ENCODE measurements at places on chromosomes 1 and 21.

DNA sequence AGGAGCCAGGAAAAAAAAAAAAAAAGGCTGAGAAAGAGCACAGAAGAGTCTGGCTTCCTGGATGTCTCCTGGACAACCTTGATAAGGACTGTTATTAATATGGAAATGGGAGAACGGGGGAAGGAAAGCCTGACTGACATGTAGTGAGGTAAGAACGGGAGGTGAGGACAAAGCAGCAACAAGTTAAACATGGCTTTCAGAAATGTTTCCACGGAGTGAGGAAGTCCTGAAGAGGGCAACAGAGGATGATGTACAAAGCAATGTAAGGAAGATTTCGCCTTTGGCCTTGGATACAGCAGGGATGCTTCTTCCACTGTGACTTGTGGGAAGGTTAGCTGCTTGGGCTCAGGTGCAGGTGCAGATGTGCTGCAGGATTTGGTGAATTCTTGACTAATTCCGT, 11.9 kb upstream of the NIBAN1 start:
- DNase-seq: no peak

- no peak for DNase-seq
Observed at GRCh38 chr1:50502147-50502546, 78.9 kb upstream of the DMRTA2 start.

- no peak for DNase-seq
Observed at GRCh38 chr1:93661829-93662474, 19.7 kb downstream of the BCAR3 start.

DNA sequence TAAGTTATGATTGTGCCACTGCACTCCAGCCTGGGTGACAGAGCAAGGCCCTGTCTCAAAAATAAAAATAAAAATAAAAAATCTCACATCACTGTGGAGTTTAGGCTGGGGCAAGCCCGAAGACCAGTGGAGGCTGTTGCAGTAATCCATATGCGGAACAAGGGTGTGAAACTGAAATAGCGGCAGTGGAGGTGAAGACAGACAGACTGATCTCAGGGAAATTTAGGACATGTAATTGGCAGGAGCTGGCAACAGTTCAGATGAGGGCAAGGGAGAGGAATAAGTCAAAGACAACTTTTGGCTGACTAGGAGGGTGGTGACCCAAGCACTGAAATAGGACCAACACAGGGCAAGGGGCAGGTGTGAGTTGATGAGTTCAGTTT, 8.4 kb downstream of the ARMH1 start:
- DNase-seq: no peak

DNA sequence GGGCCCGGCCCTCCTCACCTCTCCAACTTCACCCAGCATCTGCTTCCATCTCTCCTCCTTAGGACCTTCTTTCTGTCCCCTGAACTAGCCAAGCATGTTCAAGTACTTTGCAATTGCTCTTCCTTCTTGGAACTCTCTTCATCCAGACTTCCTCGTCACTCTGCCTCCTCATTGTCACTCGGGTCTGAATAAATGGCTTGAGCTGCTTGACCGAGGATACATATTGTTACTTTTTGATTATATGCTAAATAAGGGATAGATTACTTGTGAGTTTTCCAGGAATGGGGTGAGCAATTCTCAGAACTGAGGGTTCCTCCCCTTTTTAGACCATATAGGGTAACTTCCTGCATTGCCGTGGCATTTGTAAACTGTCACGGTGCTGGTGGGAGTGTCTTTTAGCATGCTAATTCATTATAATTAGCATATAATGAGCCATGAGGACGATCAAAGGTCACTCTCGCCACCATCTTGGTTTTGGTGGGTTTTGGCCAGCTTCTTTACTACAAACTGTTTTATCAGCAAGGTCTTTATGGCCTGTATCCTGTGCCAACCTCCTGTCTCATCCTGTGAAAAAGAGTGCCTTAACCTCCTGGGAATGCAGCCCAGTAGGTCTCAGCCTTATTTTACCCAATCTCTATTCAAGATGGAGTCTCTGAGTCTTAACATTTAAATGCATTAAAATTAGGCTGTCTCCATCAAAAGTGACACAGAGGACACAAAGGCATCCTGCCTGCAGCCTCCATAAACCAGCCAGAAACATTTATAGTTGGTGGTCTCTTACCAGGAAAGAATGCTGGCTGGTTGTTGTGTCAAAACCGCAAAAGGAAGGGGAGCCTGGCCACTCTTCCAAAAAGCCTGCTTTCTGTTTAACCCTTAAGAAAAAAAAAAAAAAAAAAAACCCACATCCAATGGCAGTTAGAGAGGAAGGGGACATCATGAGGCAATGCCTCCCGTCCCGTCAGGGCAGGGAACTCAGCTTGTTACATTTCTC, 179.3 kb downstream of the KAZN start:
- no peak for DNase-seq

DNA sequence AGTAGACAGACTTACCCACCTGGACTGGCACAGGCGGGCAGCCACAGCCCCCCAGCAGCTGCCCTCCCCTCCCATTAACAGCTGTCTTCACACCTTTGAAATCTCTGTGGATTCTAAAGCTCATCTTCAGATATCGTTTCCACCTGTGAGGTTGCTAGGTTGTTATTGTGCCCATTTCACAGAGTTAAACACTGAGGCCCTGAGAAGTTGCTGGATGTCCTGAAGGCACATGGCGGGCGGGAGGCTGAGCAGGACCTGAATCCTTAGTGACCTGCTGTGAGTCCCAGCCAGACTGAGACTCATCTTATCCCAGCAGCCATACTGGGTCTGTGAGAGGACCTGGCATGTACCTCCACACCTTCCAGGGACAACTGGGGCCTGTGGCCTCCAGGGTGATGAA, 134.8 kb upstream of the TMEM51 start:
- no peak for DNase-seq

DNA sequence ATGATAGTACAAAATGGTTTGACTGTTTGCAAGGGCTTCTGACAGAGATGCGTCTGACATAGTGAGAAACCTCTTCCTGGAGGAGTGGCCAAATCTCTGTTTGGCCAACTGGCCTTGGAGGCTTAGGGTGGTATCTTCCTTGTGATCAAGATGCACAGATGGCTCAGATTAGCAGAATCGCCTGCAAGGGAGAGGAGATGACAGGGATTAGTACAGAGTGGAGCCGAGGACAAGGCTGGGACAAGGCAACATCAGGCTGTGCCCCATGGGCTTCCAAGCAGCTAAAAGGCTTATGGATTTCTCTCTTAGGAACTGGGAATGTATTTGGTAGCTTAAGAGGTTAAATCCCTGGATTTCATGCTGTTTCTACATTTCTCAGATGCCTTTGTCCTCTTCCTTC, 379.1 kb downstream of the SIPA1L2 start:
- DNase-seq: no peak

DNA sequence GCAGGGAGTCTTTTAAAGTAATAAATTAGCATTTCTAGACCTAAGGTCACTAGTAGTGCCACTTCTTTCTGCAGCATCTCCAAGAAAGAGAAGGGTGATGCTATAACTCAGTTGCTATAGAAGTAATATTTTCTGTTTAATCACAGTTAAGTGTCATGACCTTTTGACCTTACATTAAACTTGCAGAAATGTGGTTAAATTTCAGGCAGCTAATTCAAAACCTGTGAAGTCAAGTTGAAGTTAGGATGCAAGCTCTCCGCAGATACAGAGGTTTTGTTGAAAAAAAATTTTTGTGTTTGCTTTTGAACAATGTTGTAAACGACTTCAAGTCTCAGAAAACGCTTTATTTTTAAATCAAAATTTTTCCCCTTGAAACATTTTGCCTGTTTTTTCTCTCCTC, 193.9 kb downstream of the NFIA start:
- no peak for DNase-seq

DNA sequence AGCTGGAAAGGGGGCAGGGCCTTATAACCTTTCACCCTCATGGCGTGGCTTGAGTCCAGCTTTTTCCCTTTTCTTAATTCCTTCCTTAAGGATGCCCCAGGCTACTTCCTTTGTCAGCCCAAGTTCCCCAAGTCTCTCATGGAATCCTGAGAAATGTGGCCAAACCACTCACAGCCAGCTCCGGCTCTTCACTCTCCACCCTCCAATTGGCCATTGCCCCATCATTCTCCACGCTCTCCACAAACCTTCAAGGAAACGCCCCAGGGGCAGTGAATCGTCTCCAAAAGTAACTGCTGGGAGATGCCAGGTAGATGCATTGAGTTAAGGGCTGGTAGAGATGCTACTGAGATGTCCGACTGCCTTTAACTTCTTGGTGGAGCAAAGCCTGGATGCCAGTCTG, 113.5 kb upstream of the CD34 start:
- DNase-seq: no peak

DNA sequence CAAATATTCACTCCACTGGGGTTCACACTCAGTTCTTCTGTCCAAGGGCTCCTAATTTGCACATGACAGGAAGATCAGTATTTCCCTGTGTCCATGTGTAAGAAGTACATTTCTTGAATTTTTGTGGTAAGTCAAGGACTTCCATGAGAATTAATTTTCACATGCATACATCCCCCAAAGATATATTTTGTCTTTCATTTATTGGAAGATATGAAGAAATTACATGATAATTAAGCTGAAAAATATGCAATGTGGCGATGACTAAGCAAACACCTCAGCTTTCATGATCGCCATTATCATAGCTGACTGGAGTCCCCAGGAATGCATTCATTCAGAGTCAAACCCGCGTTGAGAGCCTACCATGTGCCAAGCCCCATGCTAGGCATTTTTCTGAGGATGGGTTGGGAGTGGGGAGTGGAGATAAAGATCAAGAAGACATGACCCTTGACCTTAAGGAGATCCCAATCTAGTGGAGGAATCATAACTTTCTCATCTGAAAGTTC, 104.6 kb upstream of the F3 start:
- no peak for DNase-seq

DNA sequence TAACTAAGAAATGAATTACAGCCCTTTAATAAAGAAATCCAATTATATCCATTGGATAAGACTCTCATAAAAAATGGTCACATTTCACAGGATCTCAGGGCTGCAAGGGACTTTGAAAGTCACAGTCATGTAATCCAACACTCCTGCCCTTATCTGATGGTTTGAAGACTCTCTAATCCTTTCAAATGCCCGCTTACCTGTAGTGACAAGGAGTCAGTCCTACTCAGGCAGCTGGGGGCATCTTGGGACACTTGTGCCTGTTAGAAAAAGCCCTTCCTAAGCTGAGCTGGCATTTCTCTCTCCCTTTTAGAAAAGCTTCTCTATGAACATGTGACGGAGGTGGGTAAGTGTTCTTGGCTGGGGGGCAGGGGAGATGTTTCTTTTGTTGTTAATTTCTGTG, 11.0 kb upstream of the ZNF691 start:
- no peak for DNase-seq

GRCh38 chr1:981955-982558, at the start of gene PERM1:
Gene PERM1, minus strand, starts transcription at chr1:982093. Its CDS starts 1,064 bp downstream, at chr1:981029.
- no peak for DNase-seq
